Posterior vena cava (tissue), 2 donors: ENCODE measurements at places on chromosomes 16 and 17. TPM values are rescaled to one million over a fixed set of nuclear protein-coding genes. Genes with fewer than 3 reads are reported as not detected.

The PIK3R5 gene
- total RNA-seq, result 18.0 TPM

DNA sequence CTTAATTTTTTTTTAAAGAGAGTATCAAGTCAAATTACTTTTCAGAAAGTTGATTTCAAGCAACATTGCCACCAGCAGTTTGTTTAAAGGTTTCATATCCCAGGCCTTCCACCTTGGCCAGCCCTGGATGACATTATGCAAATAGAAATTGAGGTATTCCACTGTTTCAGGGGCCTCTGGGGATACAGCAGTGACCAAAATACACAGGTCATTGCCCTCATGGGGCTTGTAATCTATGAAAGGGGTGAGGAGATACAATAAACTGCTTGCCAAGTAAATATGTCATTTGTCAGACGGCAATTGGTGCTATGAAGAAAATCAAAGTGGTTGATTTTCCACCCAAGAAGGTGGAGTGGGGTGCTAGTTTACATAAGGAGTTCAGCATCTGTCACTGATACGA is 37.8 kb upstream of the TMC5 start:
- no peak for DNase-seq

GRCh38 chr17:50207792-50208567 is 6.5 kb upstream of the COL1A1 start:
- peak; percentile 62 for DNase-seq

- DNase-seq, result peak; percentile 32
Observed at GRCh38 chr17:61475726-61476125, 23.5 kb downstream of the TBX4 start.

- DNase-seq, result no peak
Observed at GRCh38 chr16:65936096-65936495, 430.4 kb upstream of the CDH5 start.

DNA sequence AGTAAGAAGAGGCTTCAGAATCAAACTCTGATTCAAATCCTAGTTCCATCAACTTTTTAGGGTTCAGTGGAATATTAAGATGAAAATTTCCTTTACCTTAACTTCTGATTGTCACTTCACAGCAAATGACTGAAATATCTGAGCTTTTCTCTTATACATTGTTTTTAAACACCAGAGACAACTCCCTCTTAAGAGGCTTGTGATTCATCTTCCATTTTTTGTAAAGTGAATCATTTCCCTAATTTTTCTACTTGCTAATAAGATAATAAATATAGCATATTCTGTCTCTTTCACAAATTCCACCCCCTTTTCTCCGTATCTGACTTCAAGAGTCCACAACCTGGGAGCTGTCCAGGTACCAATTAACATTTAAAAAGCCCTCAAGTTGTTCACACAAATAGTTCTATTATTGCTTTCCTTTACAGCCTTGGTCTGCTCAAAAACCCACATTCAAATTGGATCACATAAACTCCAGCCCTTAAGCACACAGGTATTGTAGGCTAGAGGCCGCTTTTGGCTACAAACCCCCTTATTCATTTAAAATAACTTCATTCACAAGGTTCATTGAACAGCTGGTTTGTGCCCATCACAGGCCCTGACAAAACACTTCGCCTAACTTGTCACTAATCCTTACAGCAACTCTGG is 14.1 kb upstream of the UTP6 start:
- no peak for DNase-seq
